ENCODE measurements at places on chromosomes 4 and X.

DNA sequence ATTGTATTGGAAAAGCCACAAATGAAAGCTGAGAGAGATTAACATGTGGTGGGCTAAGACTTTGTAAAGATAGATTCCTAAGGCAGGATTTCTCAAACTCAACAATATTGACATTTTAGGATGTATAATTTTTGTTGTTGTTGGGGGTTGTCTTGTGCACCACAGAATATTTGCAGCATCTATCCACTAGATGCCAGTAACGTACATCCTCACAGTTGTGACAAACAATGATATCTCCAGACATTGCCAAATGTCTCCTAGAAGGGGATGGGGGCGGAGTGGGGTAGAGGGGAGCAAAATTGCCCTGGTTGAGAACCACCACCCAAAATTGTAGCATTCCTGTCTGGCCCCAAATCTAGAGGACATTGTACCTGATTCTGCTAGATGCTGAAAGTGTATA lies 14.7 kb upstream of the CBR4 start:
- no peak for DNase-seq

DNA sequence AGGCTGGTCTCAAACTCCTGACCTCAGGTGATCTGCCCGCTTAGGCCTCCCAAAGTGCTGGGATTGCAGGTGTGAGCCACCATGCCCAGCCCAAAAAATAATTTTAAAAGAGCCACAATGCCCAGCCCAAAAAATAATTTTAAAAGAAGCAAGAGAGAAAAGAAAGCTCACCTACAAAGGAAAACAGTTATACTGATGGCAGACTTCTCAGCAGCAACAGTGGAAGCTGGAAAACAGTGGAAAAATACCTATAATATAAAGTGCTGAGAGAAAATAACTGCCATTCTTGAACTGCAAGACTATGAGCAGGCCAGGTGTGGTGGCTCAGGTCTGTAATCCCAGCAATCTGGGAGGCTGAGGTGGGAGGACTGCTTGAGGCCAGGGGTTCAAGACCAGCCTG lies 13.3 kb upstream of the HMGB2 start:
- no peak for DNase-seq

DNA sequence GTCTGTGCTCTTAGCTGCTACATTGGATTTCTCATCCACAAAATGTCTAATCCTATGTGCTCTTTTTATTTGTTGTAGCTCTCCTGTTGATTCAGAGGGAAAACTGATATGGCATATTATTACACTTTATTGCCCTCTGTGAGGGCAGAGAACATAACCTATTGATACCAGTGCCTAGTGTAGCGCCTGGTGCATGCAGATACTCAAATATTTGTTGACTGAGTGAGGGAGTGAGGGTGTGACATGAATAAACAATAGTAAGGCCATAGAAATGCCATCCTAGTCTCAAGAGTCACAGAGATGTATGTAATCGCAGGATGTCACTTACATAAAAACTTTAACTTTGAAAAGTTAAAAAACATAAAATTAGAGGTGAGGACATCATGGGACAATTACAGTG lies 159.1 kb downstream of the SHROOM3 start:
- DNase-seq, result no peak

- DNase-seq, result no peak
These were observed 587 bp downstream of the TACC3 start for GRCh38 chr4:1721666-1722550.

GRCh38 chr4:107164962-107165475 lies 128.9 kb upstream of the DKK2 start:
- DNase-seq, result no peak

GRCh38 chr4:26321373-26322221 lies 783 bp downstream of the RBPJ start:
- DNase-seq, result no peak

DNA sequence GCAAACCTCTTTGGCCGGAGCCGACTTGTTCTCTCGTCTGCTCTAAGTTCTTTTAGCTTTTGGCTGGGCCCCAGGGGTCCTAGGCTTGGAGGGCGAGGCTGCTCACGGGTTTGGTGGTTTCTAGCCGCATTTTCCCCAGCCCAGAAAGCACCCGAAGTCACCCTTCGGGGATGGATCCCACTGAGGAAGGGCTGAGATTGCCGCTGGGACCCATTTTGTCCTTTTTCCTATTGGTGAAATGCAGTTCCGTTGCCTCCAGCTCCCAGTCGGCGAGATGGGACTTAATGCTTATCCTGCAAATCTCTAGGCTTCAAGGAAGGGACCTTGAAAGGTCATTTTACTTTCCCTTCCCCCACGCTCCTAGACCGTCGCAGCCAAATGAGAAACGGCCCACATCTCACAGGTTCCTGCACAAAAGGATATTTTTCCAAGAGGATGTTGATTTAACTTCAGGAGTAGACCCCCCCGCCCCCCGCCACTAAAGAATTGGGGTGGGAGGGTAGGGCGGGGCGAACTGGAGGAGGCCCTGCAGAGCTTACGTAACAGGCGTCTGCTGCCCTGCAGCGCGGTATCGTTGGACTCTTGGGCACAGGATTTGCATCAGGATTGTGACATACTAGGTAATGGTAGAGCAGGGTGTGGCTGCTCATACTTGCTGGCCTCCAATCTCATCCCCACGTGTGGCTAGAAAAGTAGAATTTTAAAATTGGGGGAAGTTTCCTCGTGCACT lies 564 bp downstream of the PGK1 start:
- DNase-seq, result peak; percentile 18

DNA sequence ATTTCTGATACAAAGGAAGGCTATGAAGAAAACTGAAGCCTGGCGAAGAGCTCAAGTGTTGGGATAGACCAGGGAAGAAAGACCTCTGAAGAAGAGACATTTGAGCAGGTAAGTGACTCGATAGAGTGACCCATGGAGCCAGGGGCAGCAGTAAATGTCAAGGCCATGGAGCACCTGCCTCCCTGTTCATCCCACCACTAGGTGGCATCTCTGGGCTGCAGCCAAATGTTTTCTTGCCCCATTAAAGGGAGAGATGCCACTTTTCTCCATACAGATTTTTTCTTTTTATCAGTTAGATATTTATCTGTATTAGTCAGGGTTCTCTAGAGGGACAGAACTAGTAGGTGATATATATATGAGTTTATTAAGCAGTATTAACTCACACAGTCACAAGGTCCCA lies 4.9 kb upstream of the ZNF81 start:
- DNase-seq, result peak; percentile 2

DNA sequence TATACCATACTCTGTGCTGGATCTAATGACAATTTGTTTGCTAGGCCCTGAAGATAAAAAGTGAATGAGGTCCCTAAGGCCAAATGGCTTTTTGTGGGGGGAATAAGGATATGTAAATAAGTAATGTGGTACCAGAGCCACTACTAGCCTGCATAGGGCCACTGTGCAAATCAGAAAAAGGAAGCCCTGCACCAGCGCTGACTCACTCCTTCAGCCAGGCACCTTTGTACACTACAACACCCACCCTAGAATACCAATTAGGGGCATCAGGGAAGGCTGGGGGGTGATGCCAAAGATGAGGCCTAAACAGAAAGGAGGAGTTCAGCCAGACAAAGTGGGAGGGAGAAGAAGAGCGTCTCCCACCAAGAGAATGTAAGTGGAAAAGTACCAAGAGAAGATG lies 122.2 kb downstream of the CAMK2D start:
- DNase-seq, result no peak

All from H54 (cell line).